ENCODE measurements at places on chromosomes 2 and 18.

- DNase-seq: no peak
Measured at GRCh38 chr2:146730882-146731281, 1113.9 kb upstream of the ACVR2A start.

GRCh38 chr2:222307143-222307756 is 8.5 kb upstream of the PAX3 start:
- DNase-seq: no peak

DNA sequence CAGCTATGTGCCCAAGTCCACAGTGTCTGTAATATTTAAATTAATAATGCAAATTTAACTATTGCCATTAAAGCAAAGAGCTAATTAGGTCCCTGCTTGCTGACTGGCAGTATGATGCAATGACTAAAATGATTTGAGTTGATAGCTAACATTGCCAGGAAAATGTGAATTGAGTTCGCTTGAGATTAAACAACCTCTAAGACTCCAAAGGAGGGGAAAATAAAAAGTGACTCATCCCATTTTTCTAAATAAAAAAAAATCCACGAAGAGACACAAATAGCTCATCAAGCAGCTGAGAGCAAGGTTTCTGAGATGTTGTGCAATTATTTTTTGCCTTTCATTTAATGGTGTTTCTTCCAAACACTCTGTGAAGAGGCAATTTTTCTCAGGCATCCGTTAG is 413.0 kb downstream of the MTX2 start:
- no peak for DNase-seq

- DNase-seq: no peak
Measured at GRCh38 chr2:168310580-168310979, 63.2 kb upstream of the STK39 start.

GRCh38 chr2:22403748-22404147 is 981.2 kb upstream of the KLHL29 start:
- no peak for DNase-seq

DNA sequence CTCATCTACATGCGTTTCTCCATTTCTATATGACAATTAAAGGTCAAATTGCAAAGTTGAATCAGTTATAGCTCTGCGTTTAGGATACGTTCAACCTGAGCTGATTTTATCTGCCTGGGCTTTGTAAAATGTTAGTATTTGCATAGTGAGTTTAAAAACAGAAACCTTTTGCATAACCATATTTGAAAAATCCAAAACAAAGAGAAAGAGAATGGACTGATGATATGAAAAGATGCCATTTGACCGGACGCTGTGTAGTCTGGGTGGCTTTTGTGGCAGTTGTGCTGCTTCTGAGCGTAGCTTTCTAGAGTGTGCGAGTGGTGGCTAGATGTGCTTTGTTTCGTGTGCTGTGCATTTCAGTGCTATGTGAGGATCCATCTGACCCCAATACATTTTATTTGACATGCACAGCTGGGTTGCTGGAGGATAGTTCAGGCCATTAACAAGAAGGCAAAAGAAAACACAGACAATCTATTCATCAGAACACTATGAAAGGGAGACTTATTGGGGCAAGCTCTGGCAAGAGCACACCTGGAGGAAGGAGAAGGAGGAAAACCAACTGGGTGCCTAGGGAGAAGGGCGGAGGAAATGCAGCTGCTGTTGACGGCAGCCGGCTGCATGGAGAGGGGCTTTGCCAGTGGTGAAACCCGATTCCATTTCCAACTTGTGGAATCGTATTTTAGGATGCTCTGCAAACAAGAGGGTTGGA is 126.8 kb downstream of the ACOXL start:
- DNase-seq: no peak

DNA sequence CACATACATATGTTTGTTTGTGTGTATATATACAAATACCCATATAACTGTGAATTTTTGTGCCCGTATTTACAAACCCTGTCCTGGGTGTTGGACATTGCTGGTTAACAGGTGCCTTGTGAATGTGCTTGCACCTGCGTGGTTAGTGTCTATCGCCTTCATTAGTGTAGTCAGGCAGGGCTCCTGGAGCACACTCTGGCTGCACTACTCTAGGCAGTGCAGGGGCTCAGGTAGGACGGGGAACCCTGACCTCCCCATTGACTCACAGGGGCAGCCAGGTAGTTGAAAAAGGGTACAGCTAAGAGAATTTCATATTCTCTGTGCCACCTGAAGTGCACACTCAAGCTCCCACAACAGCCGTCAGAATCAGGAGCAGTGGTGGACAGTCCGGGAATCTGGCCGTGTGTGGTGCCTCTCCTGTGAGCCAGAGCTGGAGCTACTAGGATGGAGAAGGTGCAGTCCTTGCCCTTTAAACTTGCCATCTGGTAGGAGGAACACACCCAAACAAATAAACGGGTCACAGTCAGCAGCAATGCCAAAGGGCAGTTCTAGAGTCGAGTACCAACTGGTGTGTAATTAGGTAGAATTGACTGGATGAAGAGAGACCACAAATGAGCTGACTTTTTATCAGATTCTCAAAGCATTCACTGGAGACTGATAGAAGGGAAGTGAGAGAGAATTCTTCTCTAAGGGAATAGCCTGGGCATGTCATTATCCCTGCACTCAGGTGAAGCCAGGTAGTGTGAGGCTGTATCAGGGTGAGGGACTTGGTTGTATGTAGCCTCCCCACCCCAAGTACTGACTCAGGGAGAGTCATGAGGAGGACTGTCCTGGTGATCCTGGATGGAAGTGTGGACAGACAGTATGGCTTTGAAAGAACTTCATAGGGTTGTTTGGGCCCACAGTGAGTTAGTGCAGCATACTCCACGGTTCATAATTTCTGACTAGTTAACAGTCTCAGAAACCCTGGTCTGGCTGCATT is 44.1 kb downstream of the FARP2 start:
- DNase-seq: no peak

DNA sequence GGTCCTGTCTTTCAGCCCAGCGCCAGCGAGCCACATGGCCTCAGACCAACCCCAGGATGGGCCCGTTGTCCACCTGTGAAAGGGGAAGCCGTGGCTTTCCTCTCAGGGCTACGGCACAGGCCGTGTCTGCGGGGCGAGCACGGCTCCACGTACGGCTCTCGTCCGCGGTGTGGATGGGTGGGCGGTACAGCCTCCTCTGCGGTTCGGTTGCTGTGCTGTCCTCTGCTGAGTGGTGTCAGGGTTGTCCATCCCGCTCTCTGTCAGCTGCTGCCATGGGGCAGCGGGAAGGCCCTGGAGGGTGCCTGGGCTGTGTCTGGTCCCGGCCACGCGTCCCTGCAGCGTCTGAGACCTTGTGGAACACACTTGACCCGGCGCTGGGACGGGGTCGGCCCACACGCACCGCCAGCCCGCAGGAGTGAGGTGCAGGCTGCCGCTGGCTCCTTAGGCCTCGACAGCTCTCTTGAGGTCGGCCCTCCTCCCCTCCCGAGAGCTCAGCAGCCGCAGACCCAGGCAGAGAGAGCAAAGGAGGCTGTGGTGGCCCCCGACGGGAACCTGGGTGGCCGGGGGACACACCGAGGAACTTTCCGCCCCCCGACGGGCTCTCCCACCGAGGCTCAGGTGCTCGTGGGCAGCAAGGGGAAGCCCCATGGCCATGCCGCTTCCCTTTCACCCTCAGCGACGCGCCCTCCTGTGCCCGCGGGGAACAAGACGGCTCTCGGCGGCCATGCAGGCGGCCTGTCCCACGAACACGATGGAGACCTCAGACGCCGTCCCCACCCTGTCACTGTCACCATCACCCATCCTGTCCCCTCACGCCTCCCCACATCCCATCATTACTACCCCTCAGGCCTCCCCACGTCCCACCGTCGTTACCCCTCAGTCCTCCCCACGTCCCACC is 128.7 kb downstream of the NFATC1 start:
- no peak for DNase-seq

DNA sequence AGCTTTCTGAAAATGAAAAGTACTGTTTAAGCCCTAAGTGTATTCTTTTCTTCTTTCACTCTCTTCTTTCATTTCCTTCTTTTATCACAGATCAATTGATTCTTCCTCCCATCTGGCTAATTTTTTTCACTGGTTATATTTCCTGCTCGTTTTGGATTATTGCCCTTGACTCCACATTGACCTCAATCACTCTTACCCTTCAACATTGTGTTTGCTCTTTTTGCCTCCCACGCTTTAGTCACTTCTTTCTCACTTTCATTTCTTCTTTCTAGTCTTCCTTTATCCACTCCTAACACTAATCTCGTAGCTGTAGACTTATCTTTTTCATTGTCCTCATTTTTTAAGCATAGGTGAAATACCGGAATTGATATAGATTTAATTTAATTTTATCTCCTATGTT is 320.3 kb upstream of the VRK2 start:
- DNase-seq: no peak

- DNase-seq: no peak
Measured at GRCh38 chr18:27931535-27931934, 245.4 kb downstream of the CDH2 start.

Data from esophagus squamous epithelium (tissue), 5 donors.